Stimulated activated CD8-positive, alpha-beta memory T cell treated with anti-CD3 and anti-CD28 coated beads, Interleukin-4, amount 100 ng/mL, for 24 hours (primary cell): ENCODE measurements at places on chromosomes 3 and 15.

- no peak for DNase-seq
These were observed 12.8 kb upstream of the CSRNP1 start for GRCh38 chr3:39166134-39166710.

- DNase-seq: no peak
These were observed 29.0 kb upstream of the FURIN start for GRCh38 chr15:90839187-90840071.

GRCh38 chr3:160986069-160986468 lies 119.1 kb downstream of the B3GALNT1 start:
- DNase-seq: no peak

GRCh38 chr3:167762296-167762695 lies 26.8 kb downstream of the SERPINI1 start:
- DNase-seq: no peak

DNA sequence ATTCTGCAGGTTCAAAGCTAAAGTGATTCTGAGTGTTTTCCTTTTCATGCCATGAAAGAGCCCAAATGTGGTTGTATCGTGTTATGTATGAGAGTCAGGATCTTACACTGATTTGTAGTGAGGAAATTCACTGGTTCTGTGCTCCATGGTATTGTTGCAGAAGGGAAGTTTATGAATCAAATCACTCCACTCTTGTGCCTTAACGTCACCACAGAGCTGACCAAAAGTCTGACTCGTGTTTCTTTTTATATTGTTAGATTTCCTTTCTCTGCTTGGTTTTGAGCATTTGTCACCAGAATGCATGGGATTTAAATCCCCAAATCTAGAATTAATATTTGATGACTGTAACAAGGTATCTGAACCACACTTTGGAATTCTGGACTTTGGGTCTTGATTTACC lies 29.1 kb upstream of the SLC30A4 start:
- DNase-seq: no peak

DNA sequence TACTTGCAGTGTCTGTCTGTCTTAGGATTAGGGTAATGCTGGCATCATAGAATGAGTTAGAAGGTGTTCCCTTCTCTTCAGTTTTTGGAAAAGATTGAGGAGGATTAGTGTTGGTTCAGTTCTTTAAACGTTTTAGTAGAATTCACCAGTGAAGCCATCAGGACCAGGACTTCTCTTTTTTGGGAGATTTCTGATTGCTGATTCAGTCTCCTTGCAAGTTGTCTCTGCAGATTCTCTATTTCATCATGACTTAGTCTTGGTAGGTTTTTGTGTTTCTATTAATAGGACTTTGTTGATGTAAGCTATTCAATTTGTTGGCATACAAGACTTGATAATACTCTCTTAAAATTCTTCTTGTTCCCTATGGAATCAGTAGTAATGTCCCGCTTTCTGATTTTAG lies 48.9 kb downstream of the STT3B start:
- no peak for DNase-seq

DNA sequence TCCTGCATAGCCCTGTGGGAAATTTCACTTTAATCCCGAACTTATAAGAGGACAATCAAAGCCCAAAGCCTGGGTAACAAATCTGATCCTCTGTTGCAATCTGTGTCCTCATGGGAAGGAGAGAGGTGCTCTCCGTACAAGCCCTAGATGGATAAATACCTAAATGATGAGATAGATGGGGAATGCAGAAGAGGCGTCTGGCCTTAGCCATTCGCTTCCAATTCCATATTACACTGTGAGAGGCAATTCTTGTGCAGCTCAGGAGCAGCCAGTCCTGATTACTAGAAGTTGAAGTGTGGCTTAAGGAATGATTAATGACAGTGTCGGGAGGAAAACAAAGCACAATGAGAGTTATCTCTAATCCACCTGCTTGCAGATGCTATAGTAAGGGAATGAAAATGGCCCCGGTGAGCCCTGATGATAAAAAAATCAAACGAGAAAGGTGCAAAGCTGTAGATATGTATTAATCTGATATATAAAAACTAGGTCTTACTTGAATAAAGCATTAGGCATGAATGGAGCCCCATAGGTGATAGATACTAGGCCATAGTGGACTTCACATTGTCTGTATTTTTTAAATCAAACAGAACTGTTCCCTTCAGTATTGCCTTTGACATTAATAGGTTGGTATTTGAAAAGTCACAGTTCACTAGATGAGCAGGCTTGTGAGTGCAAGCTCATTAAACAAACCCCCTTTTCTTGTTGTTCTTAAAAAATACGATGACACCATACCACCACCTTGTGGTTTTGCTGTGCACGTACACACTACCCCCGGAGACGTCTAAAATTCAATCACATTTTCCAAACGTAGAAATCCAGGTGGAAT lies 54.2 kb upstream of the TMCO5A start:
- DNase-seq: no peak

DNA sequence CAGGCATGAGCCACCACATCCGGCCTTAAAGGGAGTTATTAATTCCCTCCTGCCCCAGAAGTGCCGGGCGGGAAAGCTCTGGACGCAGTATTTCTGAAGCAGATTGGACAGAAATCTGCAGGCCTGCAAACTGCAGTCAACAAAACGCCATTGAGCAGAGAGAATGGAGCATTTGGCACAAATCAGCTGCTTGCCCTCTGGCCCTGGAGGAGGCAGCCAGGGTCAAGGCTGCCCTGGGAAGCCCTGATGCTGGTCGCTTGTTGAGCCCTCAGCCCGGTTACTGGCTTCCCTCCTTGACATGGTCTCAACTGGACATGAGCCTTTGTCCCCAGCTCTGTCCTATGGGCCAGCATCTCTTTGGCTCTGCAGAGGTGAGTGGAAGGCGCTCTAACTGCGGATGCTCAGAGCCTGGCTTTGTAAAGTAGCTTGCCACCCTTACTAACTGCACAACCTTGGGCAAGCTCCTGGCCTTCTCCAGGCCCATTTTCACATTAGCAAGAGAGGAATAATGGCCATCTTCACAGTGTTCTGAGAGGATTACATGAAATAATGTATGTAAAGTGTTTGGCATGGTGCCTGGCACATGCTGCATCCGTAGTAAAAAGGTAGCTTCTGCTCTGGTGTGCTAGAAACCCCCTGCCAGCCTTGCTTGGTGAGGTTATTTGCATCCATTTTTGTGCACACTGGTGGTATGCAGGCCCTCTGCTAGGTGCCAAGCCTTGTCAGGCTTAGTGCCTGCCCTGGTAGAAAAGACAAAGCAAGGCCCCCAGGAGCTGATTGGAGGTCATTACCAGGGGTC lies 4.1 kb downstream of the SEMA4B start:
- no peak for DNase-seq

DNA sequence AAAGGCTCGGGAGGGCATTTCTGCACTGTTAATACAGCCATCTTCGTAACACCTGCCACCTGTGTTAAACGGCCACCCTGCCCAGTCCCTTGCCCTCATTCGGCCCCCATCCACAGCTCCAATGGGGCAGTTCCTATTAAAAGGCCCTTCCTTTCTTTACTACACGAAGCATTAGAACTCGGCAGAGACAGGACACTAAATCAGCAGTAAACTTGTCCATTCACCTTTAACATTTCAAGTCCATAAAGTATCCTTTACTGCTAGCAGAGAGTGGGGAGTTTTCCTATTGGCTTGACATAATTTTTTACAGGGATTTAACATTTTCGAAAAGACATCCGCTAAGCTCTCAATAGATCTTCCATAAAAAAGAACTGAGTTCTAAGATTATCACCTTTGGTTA lies 76.3 kb downstream of the LRRN1 start:
- no peak for DNase-seq

DNA sequence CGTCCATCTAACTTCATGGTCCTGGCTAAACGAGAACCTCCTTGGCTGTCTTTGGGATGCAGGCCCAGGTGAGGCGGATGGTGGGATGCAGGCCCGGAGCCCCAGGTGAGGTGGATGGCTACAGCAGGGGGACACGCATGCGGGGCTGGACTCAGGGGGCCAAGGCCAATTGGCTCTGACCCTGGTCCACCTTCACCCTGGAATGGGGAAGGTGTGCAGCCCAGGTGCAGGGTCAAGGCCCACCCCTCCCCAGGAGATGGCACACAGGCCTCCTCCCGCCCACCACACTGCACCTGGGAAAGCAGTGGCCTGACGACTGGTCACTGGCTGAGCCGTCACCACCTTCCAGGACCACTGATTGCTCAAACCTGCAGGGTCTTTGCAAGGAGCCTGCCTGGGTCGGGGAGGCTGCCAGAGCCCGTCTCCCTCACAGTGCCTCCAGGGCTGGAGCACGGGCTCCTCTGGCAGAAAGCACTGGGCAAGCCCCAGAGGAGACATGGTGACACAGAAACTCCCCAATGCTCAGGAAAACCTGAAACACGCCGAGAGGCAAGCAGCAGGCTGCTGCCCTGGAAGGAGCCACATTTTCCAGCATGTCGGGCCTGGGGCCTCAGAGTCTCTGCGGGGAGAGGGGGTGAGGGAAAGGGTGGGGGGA lies 159.6 kb downstream of the LRRK1 start:
- no peak for DNase-seq

DNA sequence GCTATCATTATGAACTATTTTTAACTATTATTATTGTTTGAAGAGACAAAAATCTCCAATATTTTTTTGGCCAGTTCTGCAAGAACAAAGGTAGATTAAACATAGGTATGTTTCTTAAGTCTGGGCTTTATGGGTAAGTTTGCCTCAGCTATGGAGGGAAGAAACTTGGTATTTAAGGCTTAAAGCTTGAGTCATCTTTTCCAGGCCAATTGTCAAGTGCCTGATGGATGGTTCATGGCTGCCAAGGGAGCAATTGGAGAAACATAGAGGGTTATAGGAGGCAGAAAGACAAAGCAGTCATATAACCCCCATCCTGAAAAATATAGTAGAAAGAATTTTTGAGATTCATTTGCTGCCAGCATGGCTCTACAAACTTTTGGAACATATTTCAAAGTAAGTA lies 7.2 kb upstream of the STAC start:
- no peak for DNase-seq

DNA sequence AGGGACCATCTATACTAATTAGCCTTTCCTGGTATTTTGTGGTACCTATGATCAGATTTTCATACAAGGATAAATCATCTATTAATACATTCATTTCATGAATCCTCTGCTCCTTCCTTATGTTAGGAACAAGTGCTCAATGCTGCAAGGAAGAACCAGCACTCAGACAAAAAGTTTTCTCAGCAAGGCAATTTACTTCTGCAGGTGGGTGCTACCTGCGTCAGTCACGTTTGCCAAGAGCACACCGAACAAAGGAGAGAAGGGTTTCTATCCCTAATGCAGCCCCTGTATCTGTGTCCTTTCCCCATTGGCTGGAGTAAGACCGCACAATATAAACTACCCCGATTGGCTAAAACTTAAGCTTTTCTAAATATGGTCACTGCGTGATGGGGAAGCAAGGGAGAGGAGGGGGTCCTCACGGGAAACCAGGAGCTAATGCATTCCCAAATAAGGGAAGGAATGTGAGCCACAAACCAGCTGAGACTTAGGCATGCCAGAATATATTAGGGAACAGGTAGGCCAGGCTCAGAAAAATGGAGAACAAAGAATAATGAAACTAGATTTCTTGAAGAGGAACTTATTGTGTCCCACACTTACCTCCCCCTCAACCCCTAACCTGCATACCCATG lies 76.5 kb downstream of the AQR start:
- DNase-seq: no peak

DNA sequence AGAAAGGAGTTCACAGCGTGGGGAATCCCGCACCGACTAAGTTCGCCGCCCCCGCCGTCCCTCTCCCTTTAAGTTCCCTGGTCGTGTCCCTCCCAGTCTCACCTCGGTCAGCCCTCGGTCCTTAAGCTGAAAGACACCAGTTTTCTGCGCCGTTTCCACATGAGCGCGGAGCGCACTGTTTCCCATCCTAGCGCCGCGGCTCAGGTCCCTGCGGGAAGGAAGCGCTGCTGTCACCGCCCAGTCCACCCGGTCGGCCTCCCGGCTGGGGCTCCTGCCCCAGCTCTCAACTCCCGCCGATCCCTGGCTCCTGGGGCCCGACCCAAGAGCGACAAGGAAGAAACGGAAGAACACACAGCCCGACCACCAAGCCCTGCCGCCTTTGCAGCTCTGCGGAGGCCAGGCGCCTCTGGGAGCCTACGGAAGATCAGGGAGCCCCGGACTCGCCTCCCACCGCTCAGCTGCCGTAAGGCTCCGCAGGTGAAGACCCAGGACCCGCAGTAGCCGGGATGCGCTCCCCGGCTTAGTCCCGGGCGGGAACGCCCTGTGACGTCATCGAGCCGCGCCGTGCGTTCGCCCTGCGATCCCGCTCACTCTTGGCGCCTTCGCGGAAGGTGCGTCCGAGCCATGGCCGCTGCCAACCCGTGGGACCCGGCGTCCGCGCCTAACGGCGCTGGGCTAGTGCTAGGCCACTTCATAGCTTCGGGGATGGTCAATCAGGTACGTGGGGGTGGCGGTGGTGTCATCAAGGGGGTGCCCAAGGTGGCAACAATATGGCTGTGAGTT lies at the start of the genes HAUS2 and LRRC57:
Gene HAUS2 (plus strand): TSS at position 590 of the 783 bp plus-strand sequence. CDS start 35 bp downstream, at position 625.
Gene LRRC57 (minus strand): TSS at position 545 of the 783 bp plus-strand sequence. CDS start 359 bp downstream, at position 186.
- peak; percentile 82 for DNase-seq

DNA sequence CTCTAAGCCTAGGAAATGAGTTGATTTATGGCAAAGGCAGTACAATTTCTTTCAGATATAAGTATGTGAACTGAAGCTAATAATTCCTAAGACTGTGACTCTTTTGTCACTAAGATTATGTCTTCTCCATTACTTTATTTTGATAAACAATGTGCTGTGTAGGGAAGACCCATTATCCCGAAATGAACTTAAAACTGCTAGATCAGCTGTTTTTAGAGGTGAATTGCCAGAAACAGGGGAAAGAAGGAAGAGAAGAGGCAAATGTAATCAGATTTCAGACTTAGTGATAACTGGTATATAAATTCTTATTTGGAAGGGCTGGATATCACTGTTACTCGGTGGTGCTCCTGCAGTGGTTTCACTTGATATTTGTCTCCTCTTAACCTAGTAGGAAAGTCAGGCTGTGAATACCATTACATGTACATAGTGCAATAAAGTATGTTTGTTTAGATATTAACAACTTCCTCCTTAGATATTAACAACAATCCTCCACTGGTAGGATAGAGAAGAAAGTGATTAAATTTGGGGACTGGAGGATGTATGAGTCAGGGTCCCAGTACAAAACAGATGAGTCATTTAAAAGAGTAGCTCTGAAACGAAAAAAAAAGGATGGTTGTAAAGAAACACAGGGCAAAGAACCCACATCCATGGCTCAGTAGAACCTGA lies 338.5 kb upstream of the KCNH8 start:
- DNase-seq: no peak

DNA sequence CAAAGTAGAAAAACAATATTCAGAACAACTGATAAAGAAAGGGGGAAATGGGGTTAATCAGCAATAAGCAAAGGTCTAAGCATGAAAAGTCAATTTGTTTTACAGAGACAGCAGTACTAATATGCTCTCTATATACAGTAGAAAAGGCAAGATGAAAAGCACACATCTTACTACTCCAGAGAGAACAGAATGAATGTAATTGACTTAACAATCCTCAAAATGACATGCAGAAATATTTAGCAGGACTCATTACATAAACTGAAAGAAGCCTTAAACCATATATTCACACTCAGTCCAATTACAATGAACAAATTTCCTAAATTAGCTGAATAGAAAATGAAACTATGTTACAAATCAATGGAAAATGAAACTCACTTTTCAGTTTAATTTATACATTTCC lies 319.8 kb downstream of the SUCLG2 start:
- no peak for DNase-seq

DNA sequence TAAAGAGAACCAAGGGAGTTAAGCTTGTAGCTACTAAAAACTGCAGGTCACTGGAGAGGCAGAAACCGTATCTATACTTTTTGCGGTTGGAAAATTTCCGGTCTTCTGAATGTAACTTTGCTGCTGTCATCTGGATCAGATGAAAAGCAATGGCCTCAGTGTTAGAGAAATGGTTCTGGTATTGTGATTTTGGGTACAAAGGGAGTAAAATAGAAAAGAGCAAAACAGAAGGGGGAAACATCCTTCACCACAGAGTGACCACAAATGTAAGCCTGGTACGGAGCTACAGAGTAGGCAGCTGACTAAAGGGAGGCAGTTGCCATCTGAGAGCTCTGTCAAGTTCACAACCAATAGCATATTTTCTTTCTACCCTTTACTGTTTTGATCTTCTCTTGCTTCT lies 5.6 kb downstream of the CD96 start:
- no peak for DNase-seq
